Aorta (tissue), 5 donors: ENCODE measurements at places on chromosomes 6 and 20. TPM values are rescaled to one million over a fixed set of nuclear protein-coding genes. Genes with fewer than 3 reads are reported as not detected.

Gene DDX43
- total RNA-seq: 0.71 TPM

Gene SLC26A8
- 0.33 TPM for total RNA-seq

DNA sequence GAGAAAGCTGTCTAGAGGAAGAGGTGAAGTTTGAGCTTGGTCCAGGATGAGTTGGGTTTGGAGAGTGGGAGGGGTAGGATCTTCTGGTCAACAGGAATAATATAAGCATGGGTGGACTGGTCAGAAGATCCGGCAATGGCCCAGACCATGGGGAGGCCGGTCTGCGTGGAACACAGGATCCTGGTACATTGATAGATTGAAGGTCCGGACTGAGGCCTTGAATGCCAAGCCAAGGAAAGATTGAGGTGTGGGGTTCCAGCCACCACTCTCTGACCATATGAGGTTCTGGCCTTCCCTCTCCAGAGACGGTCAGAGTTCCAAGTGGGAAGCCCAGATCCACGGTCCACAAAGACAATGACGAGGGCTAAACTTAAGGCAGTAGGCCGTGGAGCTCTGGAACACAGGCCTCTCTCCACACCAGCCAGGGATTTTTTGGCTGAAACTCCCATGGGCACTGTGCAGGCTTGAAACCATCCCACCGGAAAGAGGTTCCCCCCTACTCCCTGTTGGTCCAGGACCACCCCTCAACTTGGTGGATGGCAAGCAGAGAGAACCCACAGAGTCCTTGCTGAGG is 3.2 kb downstream of the MDFI start:
- H3K4me1 ChIP-seq: no peaks in the 10 kb centered on the region
- no peaks in the 10 kb centered on the region for H3K27me3 ChIP-seq
- H3K36me3 ChIP-seq: no peaks in the 10 kb centered on the region
- H3K4me3 ChIP-seq: no peak overlapping the region
- DNase-seq: no peak
- H3K27ac ChIP-seq: no peak overlapping the region

GRCh38 chr6:140193269-140193668 is 818.8 kb upstream of the CITED2 start:
- no peaks in the 10 kb centered on the region for H3K27me3 ChIP-seq
- no peaks in the 10 kb centered on the region for H3K36me3 ChIP-seq
- H3K4me3 ChIP-seq: no peak overlapping the region
- H3K27ac ChIP-seq: no peak overlapping the region
- DNase-seq: no peak

DNA sequence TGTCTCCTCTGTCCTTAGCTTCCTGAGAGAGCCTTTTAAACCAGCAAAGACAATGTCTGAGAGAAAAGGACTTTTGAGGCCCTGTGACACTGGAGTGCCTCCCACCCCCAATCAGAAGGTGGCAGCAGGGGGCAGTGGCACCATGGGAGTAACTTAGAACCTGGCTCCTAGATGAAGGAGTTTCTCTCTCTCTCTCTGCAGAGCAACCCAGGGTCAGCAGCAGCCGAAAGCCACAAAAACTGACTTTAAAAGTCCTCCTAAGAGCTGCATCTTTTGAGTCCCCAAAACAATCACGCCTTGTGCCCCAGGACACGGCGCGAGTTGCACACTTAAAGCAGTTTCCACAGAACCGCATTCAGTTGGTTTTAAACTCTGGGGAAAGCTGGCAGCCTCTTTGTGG is 5.3 kb upstream of the TCP11 start:
- no peaks in the 10 kb centered on the region for H3K27me3 ChIP-seq
- no peak overlapping the region for H3K4me3 ChIP-seq
- H3K4me1 ChIP-seq: peaks cover 11% of the 10 kb centered on the region
- peak; percentile 86 for DNase-seq

DNA sequence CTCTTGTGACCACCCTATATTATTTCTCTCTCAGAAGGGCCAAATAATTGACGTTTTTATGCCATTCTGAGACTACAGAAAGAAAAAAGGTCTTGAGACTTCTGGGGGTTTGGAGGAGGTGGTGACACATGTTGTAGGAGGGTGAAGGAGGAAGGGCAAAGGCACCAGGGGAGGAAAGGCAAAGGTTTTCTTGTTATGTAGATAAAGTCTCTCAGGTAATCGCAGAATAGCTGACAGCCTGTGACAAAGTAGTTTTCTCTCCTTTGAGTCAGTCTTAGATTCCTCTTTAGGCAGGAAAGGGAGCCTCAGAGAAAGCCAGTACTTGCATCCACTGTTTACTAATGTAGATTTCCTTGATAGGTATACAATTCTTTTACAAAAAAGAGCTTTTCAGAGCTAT is 23.6 kb downstream of the OR2B2 start:
- H3K36me3 ChIP-seq: no peaks in the 10 kb centered on the region
- DNase-seq: no peak
- no peak overlapping the region for H3K27ac ChIP-seq
- peaks cover 6% of the 10 kb centered on the region for H3K27me3 ChIP-seq
- H3K4me3 ChIP-seq: no peak overlapping the region
